ENCODE measurements at places on chromosomes 16 and 17.

DNA sequence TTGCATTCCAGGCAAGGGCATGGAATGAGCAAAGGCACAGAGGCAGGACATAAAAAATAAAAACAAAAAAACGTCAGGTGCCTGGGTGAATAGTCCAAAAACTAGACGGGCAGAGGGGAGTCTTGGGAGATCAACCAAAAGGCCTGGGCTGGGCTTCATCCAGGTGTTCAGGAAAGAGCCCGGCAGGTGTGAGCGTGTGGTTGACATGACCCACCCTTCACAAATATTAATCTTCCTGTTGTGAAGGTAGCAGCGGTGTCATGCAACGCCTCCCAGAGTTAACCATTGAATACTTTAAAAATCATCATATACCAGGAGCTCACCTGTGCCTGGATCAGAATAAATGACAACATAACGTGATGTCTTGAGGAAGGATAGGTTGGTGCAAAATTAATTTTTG is 90.6 kb downstream of the USP22 start:
- DNase-seq: no peak

- DNase-seq: peak; percentile 28
These were observed 29.2 kb upstream of the LRRC75A start for GRCh38 chr17:16521070-16521727.

DNA sequence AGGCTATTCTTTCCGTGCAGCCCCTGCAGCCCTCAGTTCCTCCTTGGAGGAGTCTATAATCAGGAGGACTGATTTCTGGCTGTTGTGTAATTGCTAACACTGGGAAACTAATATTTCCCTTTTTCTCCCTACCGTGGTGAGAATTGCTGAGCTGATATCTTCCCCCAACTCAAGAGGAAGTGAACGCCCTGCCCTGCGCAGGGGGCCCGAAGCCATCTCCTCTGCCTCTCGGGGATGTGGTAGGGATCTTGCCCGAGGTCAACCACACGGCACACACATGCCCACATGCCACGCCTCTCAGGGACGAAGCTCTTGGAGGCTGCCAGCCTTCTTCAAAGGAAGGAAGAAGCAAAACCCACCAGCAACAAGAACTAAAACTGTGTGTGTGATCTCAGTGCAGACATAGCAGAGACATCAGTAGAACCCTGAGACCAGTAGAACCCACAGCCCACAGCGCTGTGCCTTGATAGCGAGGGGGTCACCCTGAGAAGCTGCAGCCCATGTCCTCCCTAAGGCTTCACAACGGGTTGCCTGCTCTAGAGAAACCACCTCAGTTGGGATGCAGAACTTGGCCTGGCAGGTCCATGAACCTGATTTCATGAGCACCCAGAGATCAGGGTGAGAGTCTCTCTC is 8.9 kb upstream of the ULK2 start:
- DNase-seq: peak; percentile 8

GRCh38 chr16:30644334-30644830 is 6.4 kb upstream of the PRR14 start:
- no peak for DNase-seq

DNA sequence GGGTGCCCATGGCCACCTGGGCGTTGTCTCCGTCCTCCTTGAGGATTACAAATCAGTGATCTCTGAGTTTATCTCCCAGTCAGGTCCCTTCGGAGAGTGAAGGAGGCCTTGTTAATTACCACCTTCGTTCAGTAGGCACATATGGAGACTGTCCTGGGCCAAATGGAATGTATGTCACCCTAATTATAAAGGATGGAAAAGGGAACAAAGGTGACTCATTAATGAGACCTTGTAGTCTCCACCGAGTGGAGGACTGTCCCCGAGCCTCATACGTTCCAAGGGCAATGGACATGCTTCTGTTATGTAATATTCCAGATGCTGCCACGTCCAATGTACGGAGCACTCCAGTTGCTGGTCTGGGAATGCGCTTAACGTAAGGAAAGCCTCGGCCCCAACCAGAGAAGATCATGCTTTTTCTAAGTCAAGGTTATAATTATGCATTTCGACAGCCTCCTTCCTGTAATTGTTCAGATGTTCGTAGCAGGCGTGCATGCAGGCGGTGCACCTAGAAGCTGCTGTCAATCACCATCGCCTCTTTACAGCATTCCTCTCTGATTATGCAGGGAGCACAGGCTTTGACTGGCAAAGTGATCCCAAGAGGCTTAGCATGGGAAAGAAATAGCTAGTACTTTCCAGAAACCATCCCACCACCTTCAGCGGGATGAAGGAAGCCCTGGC is 22.4 kb upstream of the SEC14L1 start:
- DNase-seq: no peak

DNA sequence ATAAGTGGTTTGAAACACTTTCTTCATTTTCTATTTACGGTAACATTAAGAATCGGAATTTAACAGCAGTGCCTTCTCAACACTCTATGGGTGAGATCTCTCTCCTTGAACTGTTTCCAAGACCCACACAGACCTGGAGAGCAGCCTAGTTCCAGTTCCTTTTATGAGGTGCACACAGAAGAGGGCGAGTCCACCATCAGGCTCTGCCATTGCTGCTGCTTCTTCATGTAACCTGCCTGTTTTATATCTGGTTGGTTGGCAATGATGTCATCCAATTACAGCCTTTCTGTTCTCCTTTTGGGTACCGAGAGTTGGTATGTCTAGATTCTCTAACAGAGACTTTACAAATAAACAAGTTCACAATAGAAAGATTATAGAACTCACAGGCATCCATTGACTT is 225.7 kb downstream of the UTP18 start:
- no peak for DNase-seq

DNA sequence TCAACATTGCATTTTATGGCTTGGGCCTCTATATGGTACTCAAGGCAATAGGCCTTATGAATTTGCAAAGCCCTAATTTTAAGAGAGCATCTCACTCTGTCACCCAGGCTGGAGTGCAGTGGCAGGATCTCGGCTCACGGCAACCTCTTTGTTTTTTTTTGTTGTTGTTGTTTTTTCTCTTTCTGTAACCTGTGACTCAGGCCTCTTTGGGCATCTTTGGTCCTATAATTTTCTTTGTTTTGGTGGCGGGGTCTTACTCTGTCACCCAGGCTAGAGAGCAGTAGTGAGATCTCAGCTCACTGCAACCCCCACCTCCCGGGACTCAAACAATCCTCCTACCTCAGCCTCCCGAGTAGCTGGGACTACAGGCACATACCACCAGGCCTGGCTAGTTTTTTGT is 21.8 kb upstream of the HERPUD1 start:
- DNase-seq: no peak

All from T-helper 22 cell (primary cell).